ENCODE measurements at places on chromosomes 7 and 10. TPM values are rescaled to one million over a fixed set of nuclear protein-coding genes. Genes with fewer than 3 reads are reported as not detected.

Gene AEBP1
- total RNA-seq, result 6.1 TPM

Gene PVRIG
- 72.8 TPM for total RNA-seq

Gene ORAI2
- 82.5 TPM for total RNA-seq

Gene CCDC172
- not detected for total RNA-seq

Gene HHEX
- total RNA-seq, result 0.12 TPM
